ENCODE measurements at places on chromosomes 1 and 21.
A peak's percentile ranks its signal among the peaks of the same experiment; 100 is the strongest.

DNA sequence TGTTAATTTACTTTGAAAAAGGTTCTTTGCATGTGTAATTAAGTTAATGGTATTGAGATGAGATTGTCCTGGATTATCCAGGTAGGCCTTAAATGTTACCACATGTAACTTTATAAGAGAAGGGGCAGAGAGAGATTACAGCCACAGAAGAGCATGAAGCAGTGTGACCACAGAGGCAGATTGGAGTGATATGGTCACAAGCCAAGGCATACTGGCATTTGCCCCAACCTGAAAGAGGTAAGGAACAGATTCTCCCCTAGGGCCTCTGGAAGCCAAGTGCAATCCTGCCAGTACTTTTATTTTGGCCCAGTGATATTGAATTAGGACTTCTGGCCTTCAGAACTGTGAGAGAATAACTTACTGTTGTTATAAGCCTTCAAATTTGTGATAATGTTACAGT lies 23.0 kb downstream of the RNF2 start:
- DNase-seq, result no peak

- DNase-seq, result no peak
Measured at GRCh38 chr1:54583307-54583686, 35.3 kb downstream of the ACOT11 start.

GRCh38 chr1:236700903-236701302 lies 14.6 kb downstream of the ACTN2 start:
- no peak for DNase-seq

- DNase-seq, result no peak
Measured at GRCh38 chr1:20663969-20664715, 3.0 kb upstream of the DDOST start.

- no peak for DNase-seq
Measured at GRCh38 chr1:71167505-71167904, 86.7 kb upstream of the ZRANB2 start.

DNA sequence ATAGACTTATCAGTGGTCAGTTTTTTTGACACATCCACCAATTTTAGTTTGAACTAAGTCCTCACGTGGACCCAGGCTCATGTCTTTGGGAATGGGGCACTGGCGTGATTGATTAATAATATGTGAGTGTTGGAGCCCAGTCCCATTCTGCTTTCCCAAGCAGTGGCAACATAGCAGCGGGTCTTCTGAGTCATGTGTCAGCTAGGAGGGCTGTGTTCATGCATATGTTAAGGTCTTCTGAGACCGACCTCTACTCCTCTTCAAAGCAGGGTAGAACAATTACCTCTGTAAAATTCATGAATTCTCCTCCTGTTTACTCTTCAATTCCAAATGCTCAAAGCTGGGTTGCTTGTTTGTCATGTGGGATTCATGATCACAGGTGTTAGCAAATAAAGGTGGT lies 291.3 kb downstream of the CAMTA1 start:
- no peak for DNase-seq

DNA sequence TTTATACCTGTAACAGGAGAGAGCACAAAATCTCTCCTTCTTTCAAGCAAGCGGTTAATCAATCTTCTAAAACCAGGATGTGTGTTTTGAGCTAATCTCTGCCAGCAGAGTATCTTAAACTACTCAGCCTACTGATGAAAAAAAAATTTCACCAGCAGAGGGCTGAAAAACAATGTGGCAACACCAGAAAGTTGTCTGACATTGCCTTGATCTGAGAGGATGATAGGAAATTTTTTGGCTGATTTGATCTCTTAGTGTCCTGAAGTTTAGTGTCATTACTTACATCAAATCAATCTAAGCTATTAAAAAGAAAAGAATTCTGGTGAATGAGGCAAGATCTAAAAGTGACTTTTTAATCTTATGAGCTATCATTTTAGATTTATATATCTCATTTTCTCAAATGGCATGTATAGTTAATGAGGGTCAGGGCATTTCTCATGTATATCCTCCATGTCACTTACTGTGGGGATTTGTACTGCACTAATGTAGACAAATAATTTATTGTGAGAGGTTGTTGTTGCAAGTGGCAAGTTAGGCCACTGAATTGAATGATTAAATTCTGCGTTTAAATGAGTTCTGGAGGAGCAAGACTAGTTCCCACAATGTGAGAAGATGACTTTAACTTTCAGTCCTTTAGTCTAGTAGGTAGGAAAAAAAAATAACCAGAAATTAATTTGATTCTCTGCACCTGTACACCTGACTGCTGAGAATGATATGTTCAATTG lies 10.9 kb downstream of the ADAMTS1 start:
- DNase-seq, result no peak

DNA sequence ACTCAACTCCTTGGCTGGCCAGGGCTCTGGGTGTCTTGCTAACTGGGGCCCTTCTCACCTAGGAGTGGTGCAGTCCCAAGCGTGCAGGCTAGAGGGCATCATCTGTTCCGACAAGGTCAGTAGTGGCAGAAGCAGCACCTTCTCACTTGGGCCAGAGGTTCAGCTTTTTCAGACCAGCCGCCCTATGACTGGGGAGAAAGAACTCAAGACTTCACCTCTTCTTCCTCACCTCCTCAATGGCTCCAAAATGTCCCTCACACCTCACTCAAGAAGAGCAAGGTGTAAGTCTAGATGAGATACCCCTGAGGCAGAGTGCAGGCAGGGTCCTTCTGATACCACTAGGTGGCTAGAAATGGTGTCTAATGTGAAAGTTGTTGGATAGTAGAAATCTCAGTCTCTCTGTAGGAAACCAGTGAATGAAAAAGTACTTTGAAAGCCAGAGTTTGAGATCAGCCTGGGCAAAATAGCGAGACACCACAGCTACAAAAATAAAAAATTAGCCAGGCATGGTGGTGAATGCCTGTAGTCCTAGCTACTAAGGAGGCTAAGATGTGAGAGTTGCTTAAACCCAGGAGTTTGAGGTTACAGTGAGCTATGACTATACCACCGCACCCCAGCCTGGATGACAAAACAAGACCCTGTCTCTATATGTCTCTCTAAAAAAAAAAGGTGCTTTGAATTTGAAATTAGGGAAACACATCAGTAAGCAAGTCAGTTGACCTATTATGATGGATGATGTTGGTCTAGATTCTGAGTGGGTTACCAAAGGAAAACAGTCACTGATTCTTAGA lies 8.6 kb upstream of the IL20 start:
- DNase-seq, result no peak

DNA sequence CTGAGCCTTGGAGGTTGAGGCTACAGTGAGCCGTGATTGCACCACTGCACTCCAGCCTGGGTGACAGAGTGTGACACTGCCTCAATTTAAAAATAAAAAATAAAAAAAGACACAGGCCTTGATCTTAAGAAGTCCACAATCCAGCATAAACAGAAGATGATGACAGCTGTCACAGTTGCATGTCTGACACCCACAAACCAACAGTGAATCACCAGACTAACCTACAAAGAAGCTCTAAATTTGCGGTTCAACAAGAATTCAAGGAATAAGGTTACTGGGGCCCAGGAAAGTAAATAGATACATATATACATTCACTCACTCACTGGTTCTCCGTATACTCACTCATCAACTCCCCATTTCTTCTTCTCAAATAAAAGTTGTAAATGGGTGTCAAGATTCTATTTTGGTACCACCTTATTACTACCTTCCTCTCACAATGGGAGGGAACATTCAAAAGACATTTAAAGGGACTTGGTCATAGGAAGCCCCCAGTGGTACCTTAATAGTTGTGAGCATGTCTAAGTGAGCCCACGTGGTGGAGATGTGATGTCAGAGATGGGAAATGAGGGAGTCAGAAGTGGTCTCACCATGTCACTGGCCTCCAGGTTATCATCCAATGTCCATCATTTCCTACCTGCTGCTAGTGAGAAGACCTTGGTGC lies 66.9 kb upstream of the PRDX6 start:
- DNase-seq, result no peak

- peak; percentile 76 for DNase-seq
Measured at GRCh38 chr1:28161751-28162150, 14.7 kb downstream of the PTAFR start.

- peak; percentile 21 for DNase-seq
Measured at GRCh38 chr1:70355920-70356319, 1.4 kb upstream of the ANKRD13C start.

GRCh38 chr1:85168884-85169283 lies 31.9 kb downstream of the SYDE2 start:
- no peak for DNase-seq

GRCh38 chr1:54462597-54463258 lies 56.5 kb upstream of the SSBP3 start:
- DNase-seq, result no peak

DNA sequence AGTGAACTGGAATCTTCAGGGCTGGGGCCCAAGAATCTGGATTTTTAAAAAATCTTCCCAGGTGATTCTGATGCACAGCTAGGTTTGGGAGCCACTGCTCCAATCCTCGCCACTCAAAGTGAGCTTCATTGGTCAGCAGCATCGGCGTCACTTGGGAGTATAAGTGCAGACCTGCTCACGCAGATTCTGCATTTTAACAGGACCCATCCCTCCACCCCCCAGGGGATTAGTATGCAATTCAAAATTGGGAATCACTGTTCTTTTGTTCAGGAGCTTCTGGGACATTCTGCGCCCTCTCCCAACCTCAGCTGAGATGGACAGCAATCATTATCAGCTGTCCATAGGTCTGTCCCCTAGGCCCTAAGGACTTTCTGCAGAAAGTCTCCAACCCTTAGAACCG lies 53.5 kb downstream of the LGR6 start:
- DNase-seq, result no peak

GRCh38 chr1:204455063-204455830 lies 39.4 kb downstream of the PIK3C2B start:
- DNase-seq, result no peak
